ENCODE measurements at places on chromosomes 7 and 10.

GRCh38 chr10:14727465-14727864 lies 47.2 kb downstream of the FAM107B start:
- DNase-seq: no peak

GRCh38 chr10:5890452-5890915 lies 441 bp downstream of the FBH1 start:
- DNase-seq: peak; percentile 19

DNA sequence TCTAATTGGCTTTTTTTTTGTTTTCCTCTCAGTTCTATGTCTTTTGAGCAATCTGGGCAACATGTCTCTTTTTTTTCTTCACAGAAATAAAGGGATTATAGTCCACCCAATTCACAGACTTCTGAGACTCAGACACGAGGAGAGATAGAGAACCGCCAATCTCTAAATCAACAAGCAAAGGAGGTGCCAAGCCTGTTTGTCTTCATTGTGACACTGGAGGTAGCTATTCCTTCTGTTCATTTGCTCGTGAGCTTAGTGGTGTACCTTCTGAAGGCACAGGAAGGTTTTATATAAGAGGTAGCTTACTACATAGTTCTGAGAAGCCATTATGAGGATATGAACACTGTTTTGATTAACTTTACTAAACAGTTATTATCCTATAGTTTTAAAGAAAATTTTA lies 6.1 kb downstream of the EPHB6 start:
- DNase-seq: no peak

DNA sequence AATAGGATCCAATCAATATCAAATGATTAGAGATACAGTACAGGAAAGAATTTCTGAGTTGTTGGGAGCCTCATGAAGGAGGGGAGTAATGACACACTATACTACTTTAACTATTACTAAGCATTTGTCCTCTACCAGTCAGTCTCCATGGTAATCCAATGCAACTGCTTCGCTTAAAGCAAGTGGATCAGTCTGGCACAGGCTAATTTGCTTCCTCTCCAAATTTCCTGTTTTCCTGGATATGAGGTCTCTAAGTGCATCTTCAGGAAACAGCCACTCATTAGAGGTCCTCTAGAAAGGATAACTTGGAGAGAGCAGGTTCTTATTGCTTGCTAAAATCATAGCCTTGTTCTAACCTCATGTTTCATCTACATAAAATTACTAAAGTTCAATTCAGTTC lies 8.4 kb upstream of the SEPTIN7 start:
- no peak for DNase-seq

DNA sequence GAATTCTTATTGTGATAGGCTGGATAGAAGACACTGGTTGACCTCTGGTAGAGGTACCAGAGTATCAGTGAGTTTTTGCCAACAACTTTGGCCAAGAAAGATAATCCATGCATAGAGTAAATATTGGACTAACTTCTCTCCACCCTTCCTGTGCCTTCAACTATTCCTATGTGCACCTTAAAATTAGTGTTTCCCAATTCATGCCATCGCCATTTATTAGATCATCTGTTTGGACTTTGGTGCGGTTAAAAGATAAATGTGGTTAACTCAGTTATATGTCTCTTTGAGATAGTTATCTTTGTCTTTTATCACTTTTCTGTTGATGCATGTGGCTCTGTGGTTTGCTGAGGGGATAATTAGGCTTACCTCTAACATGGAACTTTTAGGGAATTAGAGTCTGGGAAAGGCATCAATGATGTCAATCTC lies 4.6 kb downstream of the PAPSS2 start:
- DNase-seq: no peak

- no peak for DNase-seq
Observed at GRCh38 chr7:33276325-33276724, 147.0 kb downstream of the BBS9 start.

- no peak for DNase-seq
Observed at GRCh38 chr10:119364645-119365600, 157.6 kb downstream of the GRK5 start.

- DNase-seq: no peak
Observed at GRCh38 chr7:132687981-132688383, 111.7 kb upstream of the PLXNA4 start.

DNA sequence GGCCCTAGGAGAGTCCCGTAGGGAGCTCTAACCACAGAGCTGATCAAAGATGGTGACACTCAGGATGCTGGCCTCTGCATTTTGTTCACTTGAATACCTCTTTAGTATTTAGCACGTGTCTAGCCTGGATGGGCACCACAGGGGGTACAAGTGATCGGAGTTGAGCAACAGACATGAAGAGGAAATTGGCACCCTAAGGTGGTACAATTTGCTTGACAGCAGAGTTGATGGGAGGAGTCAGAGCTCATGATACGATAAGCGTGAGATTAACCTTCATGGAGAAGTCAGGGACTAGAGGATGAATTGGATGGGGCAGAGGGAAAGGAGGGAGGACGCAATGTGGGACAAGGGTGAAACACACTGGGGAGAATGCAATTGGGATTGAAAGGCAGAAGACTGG lies 9.9 kb upstream of the ZNF212 start:
- no peak for DNase-seq

DNA sequence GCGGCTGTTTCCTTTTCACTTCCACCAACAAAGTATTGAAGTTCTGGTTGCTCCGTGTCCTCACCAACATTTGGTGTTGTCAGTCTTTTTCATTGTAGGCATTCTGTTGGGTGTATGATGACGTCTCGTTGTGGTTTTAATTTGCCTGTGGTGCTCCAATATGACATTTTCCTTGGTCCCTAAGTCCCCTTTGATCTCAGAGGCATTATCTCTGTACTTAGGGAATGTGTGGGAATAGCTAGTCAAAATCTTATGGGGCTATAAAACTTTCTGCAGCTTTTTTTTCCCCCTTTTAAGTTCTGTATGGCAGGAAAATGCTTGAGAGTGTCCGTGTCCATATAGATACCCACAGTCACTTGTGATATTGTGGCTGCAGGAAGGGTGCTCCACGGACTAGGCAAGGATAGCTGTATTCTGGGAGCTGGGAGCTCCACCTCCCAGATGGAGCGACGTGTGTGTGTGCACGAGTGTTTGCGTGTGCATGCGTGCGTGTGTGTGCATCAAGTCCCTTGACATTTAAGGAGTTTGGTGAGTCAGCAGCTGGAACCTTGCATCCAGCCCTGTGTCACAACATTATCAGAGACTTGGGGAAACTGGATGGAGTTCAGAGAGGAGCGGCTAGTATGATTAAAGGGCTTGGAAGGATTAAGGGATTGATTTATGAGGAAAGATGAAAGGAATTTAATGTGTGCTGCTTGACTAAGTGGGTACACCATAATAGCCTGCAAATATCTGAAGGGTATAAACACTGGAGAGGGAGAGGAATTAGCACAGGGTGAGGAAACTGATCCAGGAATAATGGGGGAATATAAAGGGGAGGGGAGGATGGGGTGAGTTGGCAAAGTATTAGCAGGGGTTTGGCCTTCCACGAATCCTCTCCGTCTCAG lies 66.8 kb downstream of the LRMDA start:
- peak; percentile 98 for DNase-seq

DNA sequence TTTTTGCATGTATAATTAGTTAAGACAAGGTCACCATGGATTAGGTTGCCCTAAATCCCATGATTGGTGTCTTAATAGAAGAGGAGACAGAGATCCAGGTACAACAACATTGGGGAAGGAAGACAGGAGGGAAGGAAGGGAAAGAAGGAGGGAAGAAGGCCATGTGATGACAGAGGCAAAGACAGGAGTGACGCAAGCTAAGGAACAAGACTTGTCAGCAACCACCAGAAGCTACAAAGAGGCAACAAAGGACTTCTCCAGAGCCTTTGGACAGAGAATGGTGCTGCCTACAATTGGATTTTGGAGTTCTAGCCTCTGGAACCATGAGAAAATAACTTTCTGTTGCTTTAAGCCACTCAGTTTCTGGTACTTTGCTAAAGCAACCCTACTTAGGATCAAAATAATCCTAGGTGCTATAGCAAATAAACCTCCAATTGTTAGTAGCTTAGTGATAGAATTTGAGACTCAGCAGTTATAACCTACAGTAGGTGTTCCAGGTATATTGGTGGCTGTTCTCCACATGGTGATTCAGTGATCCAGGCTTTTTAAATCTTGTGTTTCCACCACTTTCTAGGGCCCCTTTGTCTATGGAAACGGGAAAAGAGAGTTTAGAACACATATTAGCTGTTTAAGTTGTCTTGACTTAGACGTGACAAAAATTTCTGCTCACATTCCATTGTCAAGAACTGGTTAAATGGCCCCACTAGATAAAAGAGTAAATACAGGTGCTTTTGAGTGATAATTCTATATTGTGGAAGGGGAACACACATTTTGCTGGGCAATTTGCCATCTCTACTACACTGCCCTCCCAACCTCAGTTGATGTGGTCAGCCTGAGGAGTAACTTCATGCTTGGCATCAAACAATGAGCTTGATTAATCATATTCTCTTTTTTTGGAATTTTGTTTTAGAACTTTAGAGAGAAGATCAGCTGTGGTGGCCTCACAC lies 70.5 kb upstream of the SP4 start:
- DNase-seq: no peak

- no peak for DNase-seq
Observed at GRCh38 chr7:137961200-137962177, 40.4 kb downstream of the CREB3L2 start.

Measured in SW480 (cell line).